ENCODE measurements at places on chromosomes 3 and 15.

DNA sequence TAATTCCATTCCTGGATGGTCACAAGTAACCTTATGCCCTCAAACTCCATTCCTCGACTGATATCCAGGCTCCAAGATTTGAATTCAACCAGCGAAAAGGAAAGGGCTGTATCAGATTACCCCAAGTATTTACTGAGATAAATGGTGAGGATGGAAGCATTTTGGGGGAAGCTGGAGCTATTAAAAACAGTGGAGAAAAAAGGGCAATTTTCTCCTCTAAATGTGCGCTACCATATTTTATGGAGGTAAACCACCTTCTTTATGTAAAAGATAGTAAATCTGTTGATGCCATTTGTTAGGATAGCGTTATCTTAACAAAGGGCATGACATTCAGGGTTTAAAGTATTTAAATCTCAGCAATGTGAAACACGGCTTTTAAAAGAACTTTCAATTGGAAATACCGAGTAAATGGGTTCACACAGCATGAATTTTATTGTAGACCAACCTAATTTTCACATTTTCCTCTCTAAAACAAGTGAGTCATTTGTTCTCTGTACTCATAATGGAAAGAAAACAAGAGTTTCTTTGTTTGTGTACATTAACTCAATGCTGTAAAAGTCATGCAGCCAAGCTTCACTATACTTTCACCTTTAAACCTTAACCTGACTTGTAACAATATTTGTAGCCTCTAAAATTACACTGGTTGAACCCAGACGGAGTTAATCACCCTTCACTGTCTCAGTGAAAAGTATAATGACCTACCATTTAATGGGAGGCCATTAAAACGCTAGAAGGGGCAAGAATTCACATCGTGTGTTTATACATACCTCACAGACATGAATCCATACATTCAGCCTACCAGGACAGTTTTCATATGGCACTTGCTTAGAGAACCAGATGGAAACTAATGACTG lies 773.4 kb downstream of the ROBO1 start:
- DNase-seq, result no peak

DNA sequence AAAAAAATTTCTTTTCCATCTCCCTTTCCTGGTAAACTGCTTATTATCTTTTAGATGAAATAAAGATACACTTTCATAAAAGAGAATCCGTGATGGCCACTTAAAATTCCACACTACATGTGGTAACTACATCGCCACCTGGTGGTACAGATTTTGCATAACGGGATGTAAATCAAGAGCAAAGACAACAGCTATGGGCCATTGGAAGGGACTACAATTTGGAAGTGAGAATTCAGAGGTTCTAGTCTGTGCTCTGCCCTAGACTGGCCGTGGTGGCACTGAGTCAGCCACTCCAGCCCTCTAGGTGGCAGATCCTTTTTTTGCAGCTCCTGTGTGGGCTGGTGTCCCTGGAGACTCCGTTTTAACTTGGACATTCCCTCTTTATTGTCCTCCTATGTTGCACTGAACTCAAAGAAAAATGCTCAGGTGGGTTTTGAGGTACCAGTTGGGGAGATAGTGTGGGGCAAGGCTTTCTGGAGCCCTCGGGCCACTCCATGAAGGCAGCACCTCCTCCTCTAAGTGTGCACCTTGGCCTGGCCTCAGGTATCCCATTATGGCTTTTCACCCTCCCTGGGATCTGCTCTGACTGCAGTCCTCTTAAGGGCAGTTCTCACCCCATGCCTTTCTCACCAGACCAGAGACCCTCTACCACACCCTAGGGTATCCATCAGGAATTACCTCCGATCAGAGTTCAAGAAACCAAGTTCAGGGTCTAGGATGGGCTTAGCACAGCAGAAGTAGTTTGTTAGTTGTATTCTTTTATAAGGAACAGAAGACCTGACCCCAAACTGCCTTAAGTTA lies 54.9 kb downstream of the SPSB4 start:
- DNase-seq, result no peak

DNA sequence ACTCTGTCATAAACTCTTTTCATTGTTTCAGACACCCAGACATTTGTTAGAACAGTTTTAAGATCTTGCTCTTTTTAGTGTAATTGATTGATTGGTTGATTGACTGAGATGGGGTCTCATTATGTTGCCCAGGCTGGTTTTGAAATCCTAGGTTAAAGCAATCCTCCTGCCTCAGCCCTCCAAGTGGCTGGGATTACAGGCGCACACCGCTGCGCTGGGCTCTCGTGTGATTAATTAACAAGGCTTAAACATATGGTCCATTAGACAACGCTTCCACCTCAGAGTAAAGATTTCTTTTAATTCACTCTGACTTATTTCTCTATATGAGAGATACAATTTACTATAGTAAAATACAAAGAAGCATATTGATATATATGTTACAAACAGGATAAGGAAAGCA lies 114.0 kb upstream of the C2CD4B start:
- no peak for DNase-seq

DNA sequence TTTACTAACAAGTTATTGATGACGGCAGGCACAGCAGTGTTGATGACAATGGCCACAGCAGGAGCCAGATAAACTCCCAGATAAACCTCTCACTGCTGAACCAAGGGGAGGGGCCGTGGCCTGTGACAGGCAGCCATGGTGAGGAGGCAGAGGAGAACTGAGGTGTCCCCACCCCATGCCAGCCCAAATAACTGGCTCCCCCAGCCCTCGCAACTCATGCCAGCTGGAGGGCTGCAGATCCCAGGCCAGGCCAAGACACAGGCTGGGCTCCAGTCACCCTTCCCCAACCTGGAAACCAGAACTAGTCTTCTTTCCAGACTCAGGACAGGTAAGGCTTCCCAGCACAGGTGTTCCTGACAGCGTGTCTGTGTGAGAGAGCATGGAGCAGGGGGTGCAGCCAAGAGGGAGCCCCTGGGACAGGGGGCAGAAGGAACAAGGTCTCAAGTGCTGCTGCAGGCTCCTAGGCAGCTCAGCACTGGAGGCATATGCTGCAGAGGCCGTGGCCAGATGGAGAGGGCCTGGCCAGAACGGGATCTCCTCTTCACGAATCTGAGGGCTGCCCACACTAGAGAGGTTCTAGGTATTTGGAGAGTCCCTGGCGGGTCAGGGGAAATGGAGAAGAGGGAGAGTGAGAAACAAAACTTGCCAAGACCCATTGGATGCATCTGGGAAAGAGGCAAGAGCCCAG lies 15.9 kb downstream of the PLA2G4F start:
- no peak for DNase-seq

DNA sequence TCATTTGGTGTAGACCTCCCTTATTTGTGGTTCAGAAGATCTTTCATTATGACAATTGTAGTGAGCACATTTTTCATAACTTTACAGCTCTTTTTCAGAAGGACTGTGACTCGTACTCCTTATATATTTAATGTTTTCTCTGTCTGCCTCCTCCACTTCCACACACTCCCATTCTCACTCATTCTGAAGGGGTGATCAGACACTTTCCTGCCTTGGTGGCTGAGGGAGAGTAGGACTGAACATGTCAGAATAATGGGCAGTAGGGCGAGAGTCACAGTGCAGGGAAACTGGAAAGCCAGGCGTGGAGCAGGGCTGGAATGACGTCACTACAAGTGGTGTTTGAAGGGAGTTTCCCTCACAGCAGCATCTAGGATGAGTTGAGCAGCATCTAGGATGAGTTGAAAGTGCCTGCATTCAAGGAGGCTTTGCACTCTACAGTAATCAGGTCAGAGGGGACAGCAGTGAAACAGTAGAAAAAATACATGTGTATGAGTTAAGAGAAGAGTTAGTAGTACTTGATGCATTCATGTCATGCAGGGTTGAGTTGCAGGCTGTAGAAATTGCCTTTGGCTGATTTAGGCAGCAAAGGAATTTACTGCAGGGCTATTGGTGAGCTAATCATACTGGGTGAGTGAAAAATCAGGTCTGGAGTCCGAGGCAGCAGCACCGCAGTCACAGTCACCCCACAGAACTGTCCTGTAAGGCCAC lies 36.3 kb upstream of the FBXL22 start:
- DNase-seq, result no peak

GRCh38 chr3:112119962-112120836 lies 12.8 kb downstream of the GCSAM start:
- no peak for DNase-seq

GRCh38 chr15:35115155-35115725 lies 30.1 kb upstream of the NANOGP8 start:
- DNase-seq, result no peak

DNA sequence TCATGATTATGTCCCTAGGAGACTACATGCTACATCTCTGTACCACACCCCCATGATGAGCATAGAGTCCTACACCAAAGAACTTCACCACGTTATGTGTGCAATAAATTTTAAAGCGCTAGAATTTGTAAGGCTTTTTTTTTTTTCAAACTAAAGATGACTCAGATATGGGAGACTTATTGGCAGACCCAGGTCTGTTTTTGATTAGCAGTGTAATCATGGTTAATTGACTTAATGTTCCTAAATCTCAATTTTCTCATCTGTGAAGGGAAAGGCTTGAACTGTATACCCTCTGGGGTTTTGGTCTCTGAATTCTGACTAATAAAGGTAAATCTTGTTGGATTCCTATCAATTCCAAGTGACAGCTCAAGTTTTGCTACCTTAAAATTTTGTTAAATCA lies 26.4 kb downstream of the ABI3BP start:
- no peak for DNase-seq

GRCh38 chr15:99057020-99057419 lies 47.9 kb upstream of the SYNM start:
- no peak for DNase-seq

DNA sequence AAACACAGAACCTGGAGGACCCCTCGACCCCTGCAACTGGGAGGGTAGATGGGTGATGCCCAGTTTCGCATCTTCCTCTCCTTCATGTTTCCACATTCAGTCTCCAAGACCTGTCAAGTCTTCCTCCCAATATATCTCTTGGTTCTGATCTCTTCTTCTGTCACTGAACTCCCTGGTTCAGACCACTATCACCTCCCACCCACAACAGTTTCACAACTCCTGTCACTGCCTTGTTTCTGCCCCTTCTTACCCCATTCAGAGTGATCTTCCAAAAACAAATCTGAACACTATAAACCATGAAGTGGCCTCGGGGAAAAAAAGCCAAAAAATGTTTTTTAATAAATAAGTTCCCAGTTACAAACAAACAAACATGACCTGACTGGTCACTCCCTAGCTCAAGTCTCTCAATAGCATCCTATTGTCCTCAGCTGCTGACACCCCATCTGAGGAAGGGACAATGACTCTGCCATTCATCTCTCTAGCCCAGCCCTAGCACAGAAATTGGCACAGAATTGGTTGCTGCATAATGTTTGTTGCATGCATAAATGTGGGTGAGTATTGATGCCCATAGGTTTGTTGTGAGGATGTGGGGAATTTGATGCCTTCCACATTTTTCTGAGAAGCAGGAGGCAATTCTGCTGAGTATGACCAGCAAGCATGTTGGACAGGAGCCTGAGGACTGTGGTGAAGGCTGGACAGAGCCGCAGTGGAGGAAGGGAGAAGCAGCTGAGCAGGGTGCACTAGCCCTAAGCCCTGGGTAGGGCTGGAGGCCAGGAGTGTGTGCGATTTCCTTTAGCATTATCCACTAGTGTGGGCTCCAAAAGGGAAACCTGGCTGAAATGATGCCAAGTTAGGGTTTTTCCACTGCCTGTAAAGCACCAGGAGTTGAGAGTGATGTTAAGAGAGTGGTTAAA lies 12.2 kb upstream of the XYLB start:
- DNase-seq, result no peak

GRCh38 chr3:126274735-126275619 lies 82.2 kb downstream of the KLF15 start:
- no peak for DNase-seq

DNA sequence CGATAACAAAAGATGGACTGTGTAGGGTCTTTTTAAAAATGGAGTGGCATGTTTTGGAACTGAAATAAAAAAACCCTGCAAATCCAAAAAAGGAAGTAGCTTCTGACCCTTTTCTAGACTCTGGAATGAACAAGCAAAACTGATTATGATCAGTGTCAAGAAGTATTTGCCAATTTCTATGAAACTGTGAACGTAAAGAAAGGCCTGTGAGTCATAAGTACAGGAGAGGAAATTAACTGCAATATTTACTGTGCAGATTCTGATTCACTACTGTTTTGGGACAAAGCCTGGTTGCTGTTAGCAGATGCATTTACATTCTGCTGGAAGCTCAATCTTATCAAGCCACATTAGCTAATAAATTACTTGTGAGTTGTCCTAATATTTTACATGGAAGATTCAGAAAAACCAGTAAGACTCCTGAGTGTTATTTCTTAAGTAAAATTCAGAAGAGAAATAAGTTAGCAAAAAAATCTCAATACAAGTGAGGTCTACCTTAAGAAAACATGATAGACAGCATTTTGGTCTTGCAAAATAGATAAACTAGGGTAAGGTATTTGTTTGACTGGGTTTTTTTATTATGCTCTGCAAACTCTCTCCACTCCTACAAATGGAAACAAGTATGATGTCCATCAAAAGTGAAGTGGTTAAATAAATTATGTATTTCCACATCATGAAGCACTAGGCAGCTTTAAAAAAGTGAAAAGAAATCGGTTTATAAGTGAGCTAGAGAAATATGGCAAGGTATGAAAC lies 90.2 kb upstream of the LMOD3 start:
- no peak for DNase-seq

- DNase-seq, result no peak
Observed at GRCh38 chr15:48928877-48929538, 34.7 kb downstream of the SHC4 start.

- no peak for DNase-seq
Observed at GRCh38 chr3:59118928-59119327, 69.1 kb upstream of the CFAP20DC start.

- no peak for DNase-seq
Observed at GRCh38 chr3:130342821-130343661, 2.4 kb upstream of the COL6A5 start.

- DNase-seq, result no peak
Observed at GRCh38 chr3:114556657-114557213, 262.9 kb downstream of the TIGIT start.
